Colonic mucosa (tissue), 4 donors: ENCODE measurements at places on chromosomes 5 and 9.

DNA sequence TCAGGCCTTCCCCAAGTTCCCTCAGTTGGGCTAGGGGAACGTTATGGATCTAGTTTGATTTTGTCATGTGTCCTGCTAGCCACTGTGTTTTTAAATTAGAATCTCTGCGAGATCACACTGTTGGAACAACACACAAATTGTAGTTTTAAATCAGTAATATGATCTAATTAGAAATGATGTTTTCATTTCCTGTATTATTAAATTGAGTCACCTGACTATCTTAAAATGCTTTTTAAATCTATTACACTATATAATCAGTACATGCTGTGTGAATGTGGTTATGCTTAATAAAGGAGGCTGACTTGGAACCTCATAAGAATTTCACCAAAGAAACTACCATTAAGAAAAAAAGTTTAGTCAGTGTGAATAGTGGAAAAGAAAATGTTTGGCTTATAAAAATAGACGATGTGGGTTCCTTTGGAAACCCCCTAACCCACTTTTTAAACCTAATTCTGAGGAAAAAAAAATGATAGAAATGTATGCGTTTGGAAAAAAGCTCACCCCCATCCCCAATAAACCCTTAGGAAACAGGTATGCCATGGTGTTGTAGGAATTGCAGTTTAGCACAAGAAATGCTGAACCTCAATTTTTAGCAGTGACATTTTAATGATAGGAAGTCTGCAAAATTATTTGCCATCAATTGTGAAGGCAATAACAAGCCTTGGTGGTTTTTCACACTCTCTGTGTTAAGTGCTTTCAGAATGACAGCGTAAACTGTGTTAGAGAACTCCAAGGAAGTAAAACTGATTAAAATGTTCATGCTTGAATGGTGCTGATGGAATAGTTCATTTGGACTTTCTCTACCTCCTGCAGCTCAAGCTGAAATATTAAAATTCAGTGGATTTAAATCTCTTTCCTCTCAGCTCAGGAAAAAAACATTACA, 59.0 kb downstream of the TLE4 start:
- no peak for DNase-seq

- no peak for DNase-seq
These were observed 71.2 kb downstream of the LURAP1L start for GRCh38 chr9:12846035-12846434.

- DNase-seq: no peak
These were observed 103.6 kb downstream of the PBX3 start for GRCh38 chr9:125850763-125851162.

- no peak for DNase-seq
These were observed 4.9 kb downstream of the NPDC1 start for GRCh38 chr9:137041124-137041523.

DNA sequence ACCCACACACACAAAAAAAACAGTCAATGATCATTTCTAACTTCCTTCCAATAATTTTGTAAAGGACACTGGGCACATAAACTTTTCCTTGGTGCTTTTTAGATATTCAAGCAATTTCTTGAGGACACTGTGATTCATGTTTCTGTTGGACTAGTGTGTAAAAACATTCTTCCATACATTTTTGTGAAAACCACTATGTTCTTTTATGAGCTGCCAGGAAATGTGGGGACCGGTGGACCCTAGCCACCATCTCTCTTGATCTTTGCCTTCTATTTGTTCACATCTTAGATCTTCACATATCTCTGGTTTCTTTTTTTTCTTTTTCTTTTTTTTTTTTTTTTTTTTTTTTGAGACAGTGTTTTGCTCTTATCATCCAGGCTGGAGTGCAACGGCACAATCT, 287.4 kb downstream of the GLIS3 start:
- no peak for DNase-seq

- DNase-seq: no peak
These were observed 52.8 kb downstream of the PTCD2 start for GRCh38 chr5:72372923-72373322.

DNA sequence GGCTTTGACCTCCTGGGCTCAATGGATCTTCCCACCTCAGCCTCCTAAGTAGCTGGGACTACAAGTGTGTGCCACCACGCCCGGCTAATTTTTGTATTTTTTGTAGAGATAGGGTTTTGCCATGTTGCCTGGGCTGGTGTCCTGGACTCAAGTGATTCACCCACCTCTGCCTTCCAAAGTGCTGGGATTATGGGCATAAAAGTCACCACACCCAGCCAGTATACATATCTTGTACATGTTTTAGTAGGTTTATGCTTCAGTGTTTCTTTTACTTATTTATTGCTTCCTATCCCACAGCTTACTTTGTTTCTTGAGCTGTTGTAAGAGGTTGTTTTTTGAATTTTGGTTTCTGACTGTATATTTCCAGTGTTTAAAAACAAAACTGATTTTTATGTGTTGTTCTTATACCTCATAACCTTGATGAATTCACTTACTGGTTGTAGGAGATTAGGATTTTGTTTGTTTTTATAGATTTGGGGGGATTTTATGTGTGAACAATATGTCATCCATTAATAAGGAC, 12.9 kb downstream of the FBXW5 start:
- no peak for DNase-seq
